Placental epithelial cell (primary cell): ENCODE measurements at places on chromosomes 5 and 9. TPM values are rescaled to one million over a fixed set of nuclear protein-coding genes. Genes with fewer than 3 reads are reported as not detected.

The BASP1 gene
- 4.1 and 7.1 TPM in 2 replicates for total RNA-seq

The PCA3 gene
- total RNA-seq: 0.39 TPM in 1 of 2 replicates, not detected in the other

The SCGB3A1 gene
- total RNA-seq: not detected in 2 replicates

The CARD6 gene
- under 0.01 and 0.43 TPM in 2 replicates for total RNA-seq

The ZNF366 gene
- total RNA-seq: 0.39 and 0.43 TPM in 2 replicates

The MLANA gene
- 0.79 TPM in 1 of 2 replicates, not detected in the other for total RNA-seq

The KIAA0825 gene
- total RNA-seq: 5.9 and 9.4 TPM in 2 replicates

The LMNB1 gene
- total RNA-seq: 18.1 and 21.4 TPM in 2 replicates

The IRGM gene
- total RNA-seq: not detected in 2 replicates

The FBLL1 gene
- total RNA-seq: 0.33 and 0.79 TPM in 2 replicates

The NSG2 gene
- not detected in 2 replicates for total RNA-seq

The LCN12 gene
- 1.1 TPM in 1 of 2 replicates, not detected in the other for total RNA-seq

The SHB gene
- 16.9 and 30.1 TPM in 2 replicates for total RNA-seq

The HAVCR2 gene
- total RNA-seq: 0.22 and 0.79 TPM in 2 replicates

The FBXO10 gene
- total RNA-seq: 7.6 and 8.6 TPM in 2 replicates

The DAB2IP gene
- total RNA-seq: 9.0 and 14.5 TPM in 2 replicates
